Hepatocyte (in vitro differentiated cells): ENCODE measurements at places on chromosomes 7 and 10. TPM values are rescaled to one million over a fixed set of nuclear protein-coding genes. Genes with fewer than 3 reads are reported as not detected.
A peak's percentile ranks its signal among the peaks of the same experiment; 100 is the strongest.

- H3K4me3 ChIP-seq, result no peak overlapping the region
- H3K27me3 ChIP-seq, result no peaks in the 10 kb centered on the region
- no peak overlapping the region for H3K27ac ChIP-seq
- DNase-seq, result peak; percentile 14
These were observed 79.0 kb upstream of the TMEM168 start for GRCh38 chr7:112869111-112869774.

- H3K4me1 ChIP-seq, result peaks cover 18% of the 10 kb centered on the region
- H3K27me3 ChIP-seq, result no peaks in the 10 kb centered on the region
- no peak overlapping the region for H3K27ac ChIP-seq
These were observed 398.8 kb downstream of the TFEC start for GRCh38 chr7:115631782-115632181.

ANKRD61 gene
- not detected in 2 replicates for total RNA-seq

GRCh38 chr7:74604326-74605020, 53.0 kb upstream of the GTF2I start:
- no peak overlapping the region for H3K4me3 ChIP-seq
- no peak overlapping the region for H3K27ac ChIP-seq
- H3K36me3 ChIP-seq, result no peaks in the 10 kb centered on the region
- H3K4me1 ChIP-seq, result peaks cover 15% of the 10 kb centered on the region

DNA sequence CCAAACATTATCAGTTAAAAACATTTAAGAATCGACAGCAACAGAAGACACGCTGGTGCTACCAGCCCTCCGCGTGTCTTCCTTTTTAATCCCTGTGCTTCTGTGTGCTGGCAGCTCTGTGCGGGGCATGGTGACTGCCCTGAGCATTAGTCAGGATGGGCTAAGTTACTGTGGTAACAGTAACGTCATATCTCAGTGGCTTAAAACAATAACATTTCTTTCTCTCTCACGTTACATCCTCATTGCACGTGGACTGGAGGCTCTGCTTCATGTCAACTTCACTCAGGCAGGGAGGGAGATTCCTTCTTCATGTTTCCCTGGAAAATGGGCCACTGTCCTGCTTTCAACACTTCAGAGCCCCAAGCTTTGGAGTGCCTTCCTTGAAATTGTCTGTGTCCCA, 378.5 kb downstream of the CCSER2 start:
- no peaks in the 10 kb centered on the region for H3K36me3 ChIP-seq
- H3K27me3 ChIP-seq, result peaks cover 10% of the 10 kb centered on the region
- no peak overlapping the region for H3K27ac ChIP-seq
- peak; percentile 39 for DNase-seq
- no peaks in the 10 kb centered on the region for H3K4me1 ChIP-seq

GRCh38 chr7:78479348-78479747, 680.8 kb downstream of the PHTF2 start:
- H3K36me3 ChIP-seq, result no peaks in the 10 kb centered on the region
- no peaks in the 10 kb centered on the region for H3K4me1 ChIP-seq
- H3K27ac ChIP-seq, result no peak overlapping the region

DNA sequence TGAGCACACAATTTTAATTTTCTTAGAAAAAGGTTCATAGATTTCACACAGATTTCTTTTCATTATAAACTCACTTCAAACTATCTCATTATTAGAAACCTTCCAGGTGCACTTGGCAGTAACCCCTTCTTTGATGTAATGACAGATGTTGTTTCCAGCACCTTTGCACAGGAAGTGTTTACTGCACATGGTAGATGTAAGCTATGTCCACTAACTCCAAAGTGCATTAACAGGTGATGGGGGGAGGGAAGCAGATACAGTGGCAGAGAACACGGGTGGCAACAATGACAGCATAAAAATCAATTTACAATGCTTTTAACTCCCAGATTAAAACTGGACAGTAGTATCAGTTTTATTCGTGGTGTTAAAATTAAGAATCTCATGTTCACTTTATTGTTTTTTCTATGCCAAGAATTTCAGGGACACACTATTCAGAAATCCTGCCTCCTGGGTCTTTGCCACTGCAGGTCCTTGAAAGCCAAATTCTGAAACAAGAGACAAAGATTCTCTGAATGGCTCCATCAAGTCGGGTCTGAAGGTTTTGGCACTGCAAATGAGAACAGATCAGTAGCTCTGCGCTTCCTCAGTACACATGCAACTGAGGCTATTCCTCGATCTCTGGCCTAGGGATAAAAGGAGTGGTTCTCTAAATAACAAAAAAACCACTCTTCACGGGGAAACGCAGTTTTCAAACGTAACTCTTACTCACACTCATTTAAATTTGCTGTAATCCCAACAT, 187.7 kb downstream of the JAZF1 start:
- no peak for DNase-seq
- H3K4me3 ChIP-seq, result no peak overlapping the region
- no peak overlapping the region for H3K27ac ChIP-seq
- H3K36me3 ChIP-seq, result no peaks in the 10 kb centered on the region

- no peaks in the 10 kb centered on the region for H3K36me3 ChIP-seq
- DNase-seq, result no peak
- no peak overlapping the region for H3K4me3 ChIP-seq
These were observed 102.8 kb downstream of the PIP4K2A start for GRCh38 chr10:22611425-22612115.

GRCh38 chr10:72254813-72255568, 18.7 kb upstream of the DDIT4 start:
- no peaks in the 10 kb centered on the region for H3K27me3 ChIP-seq
- H3K4me3 ChIP-seq, result no peak overlapping the region
- H3K27ac ChIP-seq, result peak overlapping the region; percentile 86
- peaks cover 52% of the 10 kb centered on the region for H3K4me1 ChIP-seq

GRCh38 chr7:24395512-24395911, 111.5 kb downstream of the NPY start:
- DNase-seq, result no peak
- H3K27me3 ChIP-seq, result peaks cover 8% of the 10 kb centered on the region
- no peak overlapping the region for H3K27ac ChIP-seq
- H3K4me1 ChIP-seq, result no peaks in the 10 kb centered on the region
- H3K36me3 ChIP-seq, result no peaks in the 10 kb centered on the region
- H3K4me3 ChIP-seq, result no peak overlapping the region

- no peaks in the 10 kb centered on the region for H3K36me3 ChIP-seq
- H3K4me1 ChIP-seq, result no peaks in the 10 kb centered on the region
- no peak overlapping the region for H3K4me3 ChIP-seq
- DNase-seq, result no peak
- no peaks in the 10 kb centered on the region for H3K27me3 ChIP-seq
These were observed 85.2 kb upstream of the SEMA3C start for GRCh38 chr7:81004098-81004497.

- no peaks in the 10 kb centered on the region for H3K36me3 ChIP-seq
- no peaks in the 10 kb centered on the region for H3K4me1 ChIP-seq
- no peaks in the 10 kb centered on the region for H3K27me3 ChIP-seq
- H3K27ac ChIP-seq, result no peak overlapping the region
- DNase-seq, result no peak
These were observed 416.1 kb downstream of the LRMDA start for GRCh38 chr10:75847477-75847876.

FAM25C gene
- total RNA-seq, result not detected in 2 replicates

CCDC3 gene
- 10.5 and 13.6 TPM in 2 replicates for total RNA-seq

GRCh38 chr10:96587264-96588059, 650 bp upstream of the TM9SF3 start:
- H3K36me3 ChIP-seq, result no peaks in the 10 kb centered on the region
- H3K4me3 ChIP-seq, result peak overlapping the region; percentile 6
- DNase-seq, result no peak
- H3K27me3 ChIP-seq, result no peaks in the 10 kb centered on the region
- peaks cover 25% of the 10 kb centered on the region for H3K4me1 ChIP-seq

DNA sequence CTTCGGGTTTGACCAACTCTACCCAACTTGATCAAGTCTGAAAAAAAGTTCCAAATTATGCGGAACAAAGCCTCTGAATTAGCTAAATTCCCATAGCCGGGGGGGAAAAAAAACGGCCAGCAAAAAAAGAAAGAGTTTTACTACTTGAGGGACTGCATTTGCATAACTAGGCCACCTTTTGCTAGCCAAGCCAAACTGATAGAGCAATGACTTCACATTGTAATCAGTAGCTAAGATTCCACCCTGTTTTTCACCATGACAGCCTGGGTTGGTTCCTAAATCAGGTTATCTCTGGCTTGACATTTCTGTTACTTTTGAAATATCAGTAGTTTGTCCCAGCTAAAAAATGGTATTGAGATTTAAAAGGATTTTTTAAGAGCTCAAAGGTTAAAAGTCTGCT, 31.4 kb upstream of the CREB3L2 start:
- no peak overlapping the region for H3K4me3 ChIP-seq
- H3K27ac ChIP-seq, result no peak overlapping the region
- H3K4me1 ChIP-seq, result peaks cover 6% of the 10 kb centered on the region
- H3K27me3 ChIP-seq, result no peaks in the 10 kb centered on the region
- no peak for DNase-seq
- H3K36me3 ChIP-seq, result no peaks in the 10 kb centered on the region

DNA sequence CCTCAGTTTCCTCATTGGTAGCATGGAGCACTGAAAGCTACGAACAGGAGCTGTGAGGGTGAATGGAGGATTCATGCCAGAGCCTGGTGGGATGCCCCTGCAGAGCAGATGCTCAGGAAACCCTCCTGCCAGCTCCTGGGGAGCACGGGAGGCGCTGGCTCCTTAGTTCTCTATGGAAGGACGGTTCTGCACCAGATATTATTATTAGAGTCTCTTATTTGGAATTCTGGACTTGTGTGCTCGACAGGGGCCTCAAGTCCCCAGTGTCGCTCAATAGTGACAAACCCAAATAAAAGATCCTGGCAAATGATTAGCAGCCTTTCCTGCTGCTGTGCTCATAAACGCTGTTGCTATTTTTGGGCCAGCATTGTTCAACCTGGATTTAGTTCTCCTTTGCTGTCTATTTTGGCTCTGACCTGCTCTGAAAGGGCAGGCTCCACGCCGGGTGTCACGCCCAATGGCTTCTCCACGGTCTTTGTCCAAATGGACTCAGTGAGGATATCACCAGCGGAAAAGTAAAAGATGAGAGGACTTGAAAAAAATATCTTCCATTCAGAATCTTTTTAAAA, 23.0 kb upstream of the KLF6 start:
- H3K4me3 ChIP-seq, result no peak overlapping the region
- peak overlapping the region; percentile 98 for H3K27ac ChIP-seq
- H3K27me3 ChIP-seq, result no peaks in the 10 kb centered on the region
- no peaks in the 10 kb centered on the region for H3K36me3 ChIP-seq
- H3K4me1 ChIP-seq, result peaks cover 77% of the 10 kb centered on the region
- peak; percentile 52 for DNase-seq

GRCh38 chr10:3741688-3742461, 43.1 kb downstream of the KLF6 start:
- H3K4me1 ChIP-seq, result no peaks in the 10 kb centered on the region
- DNase-seq, result no peak
- H3K36me3 ChIP-seq, result no peaks in the 10 kb centered on the region
- H3K27ac ChIP-seq, result no peak overlapping the region
- H3K4me3 ChIP-seq, result no peak overlapping the region
- H3K27me3 ChIP-seq, result no peaks in the 10 kb centered on the region

CUBN gene
- 9.4 and 10.6 TPM in 2 replicates for total RNA-seq

GRCh38 chr7:102404005-102404861, 8.1 kb downstream of the PRKRIP1 start:
- no peaks in the 10 kb centered on the region for H3K4me1 ChIP-seq
- H3K27me3 ChIP-seq, result no peaks in the 10 kb centered on the region
- peaks cover 4% of the 10 kb centered on the region for H3K36me3 ChIP-seq
- H3K4me3 ChIP-seq, result no peak overlapping the region
- peak; percentile 71 for DNase-seq

- no peak overlapping the region for H3K4me3 ChIP-seq
- H3K27ac ChIP-seq, result no peak overlapping the region
- DNase-seq, result no peak
These were observed 153.2 kb downstream of the KLF6 start for GRCh38 chr10:3631701-3632330.

DNA sequence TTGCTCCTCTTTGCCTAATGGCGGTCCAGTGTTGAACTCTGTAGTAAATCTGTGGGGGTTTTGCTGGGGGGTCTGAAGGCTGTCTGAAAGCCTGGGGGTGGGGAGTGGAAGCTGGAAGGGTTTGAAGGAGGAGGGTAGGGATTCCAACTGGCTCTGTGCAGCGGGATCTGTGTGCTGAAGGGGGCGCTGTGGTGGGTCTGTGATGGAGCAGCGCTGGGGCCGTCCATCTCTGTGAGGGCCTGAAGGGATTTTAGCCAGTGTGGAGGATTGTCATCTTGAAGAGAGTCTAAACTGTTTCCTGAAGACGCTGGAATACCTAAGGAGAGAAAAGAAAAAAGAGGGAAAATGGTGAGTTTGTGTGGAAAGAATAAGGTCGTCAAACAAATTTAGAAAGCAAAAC, 129.2 kb downstream of the STRA8 start:
- H3K27me3 ChIP-seq, result no peaks in the 10 kb centered on the region
- no peak overlapping the region for H3K27ac ChIP-seq
- no peaks in the 10 kb centered on the region for H3K36me3 ChIP-seq
- no peak overlapping the region for H3K4me3 ChIP-seq
- DNase-seq, result no peak

GRCh38 chr10:127580822-127581221, 31.7 kb downstream of the NPS start:
- H3K36me3 ChIP-seq, result no peaks in the 10 kb centered on the region
- peaks cover 17% of the 10 kb centered on the region for H3K27me3 ChIP-seq
- no peaks in the 10 kb centered on the region for H3K4me1 ChIP-seq
- H3K4me3 ChIP-seq, result no peak overlapping the region

ASB4 gene
- total RNA-seq, result 0.03 and 0.08 TPM in 2 replicates

DNA sequence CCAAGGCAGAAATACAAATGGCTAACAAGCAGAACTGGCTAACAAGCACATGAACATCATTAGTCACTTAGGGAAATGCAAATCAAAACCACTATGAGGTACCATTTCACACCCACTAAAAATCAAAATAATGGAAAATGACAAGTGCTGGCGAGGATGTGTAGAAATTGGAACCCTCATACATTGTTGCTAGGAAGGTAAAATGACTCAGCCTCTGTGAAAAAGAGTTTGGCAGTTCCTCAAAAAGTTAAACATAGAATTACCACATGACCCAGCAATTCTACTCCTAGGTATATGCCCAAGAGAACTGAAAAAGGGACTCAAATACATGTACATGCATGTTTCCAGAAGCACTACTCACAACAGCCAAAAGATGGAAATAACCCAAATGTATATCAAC, 52.8 kb upstream of the ANAPC16 start:
- H3K27ac ChIP-seq, result no peak overlapping the region
- no peaks in the 10 kb centered on the region for H3K27me3 ChIP-seq
- no peak overlapping the region for H3K4me3 ChIP-seq
- H3K4me1 ChIP-seq, result no peaks in the 10 kb centered on the region
- no peak for DNase-seq

- H3K4me1 ChIP-seq, result no peaks in the 10 kb centered on the region
- no peak for DNase-seq
- H3K27me3 ChIP-seq, result no peaks in the 10 kb centered on the region
- no peak overlapping the region for H3K27ac ChIP-seq
- no peaks in the 10 kb centered on the region for H3K36me3 ChIP-seq
These were observed 45.9 kb upstream of the CACNB2 start for GRCh38 chr10:18094332-18094731.

SPACDR gene
- total RNA-seq, result 0.13 and 0.72 TPM in 2 replicates

DNA sequence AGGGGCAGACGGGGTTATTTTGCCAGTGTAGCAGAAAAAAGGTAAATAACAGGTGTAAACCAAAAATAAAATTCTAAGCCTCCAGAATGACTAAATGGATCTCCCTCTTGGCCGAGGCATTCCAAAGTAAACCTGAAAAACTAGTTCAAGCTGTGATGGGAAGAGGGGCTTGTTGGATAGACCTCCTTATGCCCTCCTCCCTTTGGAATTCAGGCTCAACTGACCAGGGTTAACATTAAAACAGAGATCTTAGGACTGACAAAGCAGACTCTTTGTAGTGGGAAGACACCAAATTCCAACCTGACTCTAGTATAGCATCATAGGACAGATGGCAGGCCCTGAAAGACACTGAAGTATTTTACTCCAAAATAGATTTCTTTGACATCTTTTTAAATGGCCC, 113.8 kb upstream of the ITGB1 start:
- H3K4me1 ChIP-seq, result no peaks in the 10 kb centered on the region
- no peaks in the 10 kb centered on the region for H3K36me3 ChIP-seq
- H3K27ac ChIP-seq, result no peak overlapping the region
- H3K27me3 ChIP-seq, result no peaks in the 10 kb centered on the region
- H3K4me3 ChIP-seq, result no peak overlapping the region
